NCI-H1105 (cell line): ENCODE measurements at places on chromosomes 2 and 18.

- DNase-seq: no peak
Observed at GRCh38 chr2:239964399-239965185, 60.5 kb downstream of the NDUFA10 start.

DNA sequence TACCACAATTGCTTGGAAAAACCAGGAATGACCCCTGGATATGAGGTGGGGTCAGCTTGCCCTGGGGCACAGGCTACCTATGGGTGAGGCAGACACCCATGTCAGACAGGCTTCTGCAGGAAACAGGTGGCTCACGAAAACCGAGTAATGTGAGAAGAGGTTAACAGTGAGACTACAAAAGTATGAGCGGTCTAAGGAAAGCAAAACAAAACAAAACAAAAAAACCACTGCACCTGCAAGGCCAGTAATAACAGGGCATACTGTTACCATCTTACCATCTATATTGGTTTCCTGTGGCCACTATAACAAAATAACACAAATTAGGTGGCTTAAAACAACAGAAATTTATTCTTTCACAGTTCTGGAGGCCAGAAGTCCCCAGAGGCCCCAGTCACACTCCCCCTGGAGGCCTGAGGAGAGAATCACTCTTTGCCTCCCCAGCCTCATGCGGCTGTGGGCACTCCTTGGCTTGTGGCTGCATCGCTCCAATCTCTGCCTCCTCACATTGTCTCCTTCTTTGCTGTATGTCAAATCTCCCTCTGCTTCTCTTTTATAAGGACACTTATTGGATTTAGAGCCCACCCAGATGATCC lies 86.6 kb upstream of the EPC2 start:
- no peak for DNase-seq

- DNase-seq: no peak
Observed at GRCh38 chr2:88342749-88343148, 109.7 kb downstream of the FOXI3 start.

DNA sequence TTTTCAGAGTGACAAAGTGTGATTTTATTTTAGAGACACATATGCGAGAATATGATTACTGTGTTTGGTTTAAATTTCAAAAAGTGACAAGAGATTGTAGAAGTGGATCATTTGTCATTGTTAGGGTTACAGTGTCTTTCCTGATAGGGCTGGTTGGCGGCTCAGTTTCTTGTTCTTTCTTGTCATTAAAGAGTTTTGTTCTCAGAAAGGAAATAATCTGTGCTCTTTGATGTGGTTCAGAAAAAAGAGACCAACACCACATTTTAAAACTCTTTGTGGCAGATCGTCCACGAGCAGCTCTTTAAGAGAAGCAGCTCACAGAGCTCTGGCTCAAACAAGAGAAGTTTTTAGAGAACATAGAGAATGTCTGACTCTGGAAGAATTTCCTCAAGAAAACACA lies 45.6 kb upstream of the ZNF532 start:
- no peak for DNase-seq

DNA sequence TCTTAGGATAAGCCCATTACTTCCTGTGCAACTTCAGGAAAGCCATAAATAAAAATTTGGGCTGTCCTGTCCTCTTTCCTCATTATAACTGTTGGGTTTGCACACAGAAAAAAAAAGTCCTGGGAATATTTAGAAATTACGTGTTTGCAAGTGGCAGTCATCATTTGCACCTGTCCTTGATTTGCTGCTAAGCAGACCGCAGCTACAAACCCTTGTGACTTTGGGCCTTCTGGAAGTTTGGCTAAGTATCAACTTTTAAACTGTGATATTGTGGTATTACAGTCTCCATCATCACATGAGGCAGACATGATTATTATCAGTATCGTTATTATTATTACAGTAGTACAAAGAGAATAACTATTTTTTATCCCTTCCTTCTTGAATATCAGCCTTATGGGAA lies 260.7 kb upstream of the SESTD1 start:
- DNase-seq: no peak

DNA sequence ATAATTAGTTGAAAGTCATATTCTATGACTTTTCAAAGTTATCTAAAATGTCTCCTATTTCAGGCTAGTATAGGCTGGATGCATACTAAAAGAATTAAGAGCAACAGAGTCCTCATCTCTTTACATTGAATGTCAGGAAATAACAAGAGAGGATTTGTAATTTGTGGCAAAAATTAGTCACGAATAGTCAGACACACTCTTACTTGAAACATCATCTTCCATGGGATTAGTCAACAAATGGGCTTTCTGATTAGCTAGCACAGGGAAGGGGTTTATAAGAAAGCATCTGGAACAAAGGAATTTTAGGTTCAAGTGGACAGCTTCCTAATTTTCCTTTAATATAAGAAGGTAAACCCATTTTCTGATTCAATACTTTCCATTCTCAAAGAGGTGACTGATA lies 330.3 kb upstream of the MEX3C start:
- DNase-seq: no peak

GRCh38 chr2:238015705-238016104 lies 45.1 kb upstream of the SCLY start:
- DNase-seq: no peak

- peak; percentile 82 for DNase-seq
Observed at GRCh38 chr18:25351777-25352628, at the start of gene ZNF521. ZNF521 (minus strand) TSS chr18:25352166; CDS start chr18:25350946, 1,220 bp downstream.
